ENCODE measurements at places on chromosomes 7 and 10.

GRCh38 chr7:151245360-151246101 lies 3.0 kb downstream of the SMARCD3 start:
- DNase-seq: no peak

DNA sequence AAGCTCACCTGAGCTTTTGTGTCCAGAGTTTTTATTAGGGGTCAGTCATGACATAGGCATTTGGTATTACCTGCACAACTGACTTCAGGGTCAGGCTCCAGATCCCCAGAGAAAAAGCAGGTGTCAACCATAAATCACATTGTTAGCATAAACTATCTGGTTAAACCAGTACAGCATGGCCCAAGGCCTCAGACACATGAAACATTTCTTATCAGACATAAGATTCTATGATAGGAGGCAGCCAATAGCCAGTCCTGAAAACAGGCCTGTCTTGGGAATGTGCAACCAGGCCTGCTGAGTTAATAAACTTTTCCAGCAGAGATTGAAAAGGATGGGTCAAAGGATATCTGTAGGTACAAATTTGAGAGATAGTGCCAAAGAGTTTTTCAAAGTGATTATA lies 116.1 kb downstream of the TPST1 start:
- DNase-seq: no peak

- DNase-seq: no peak
These were observed 40.0 kb upstream of the CTBP2 start for GRCh38 chr10:125200396-125200795.

DNA sequence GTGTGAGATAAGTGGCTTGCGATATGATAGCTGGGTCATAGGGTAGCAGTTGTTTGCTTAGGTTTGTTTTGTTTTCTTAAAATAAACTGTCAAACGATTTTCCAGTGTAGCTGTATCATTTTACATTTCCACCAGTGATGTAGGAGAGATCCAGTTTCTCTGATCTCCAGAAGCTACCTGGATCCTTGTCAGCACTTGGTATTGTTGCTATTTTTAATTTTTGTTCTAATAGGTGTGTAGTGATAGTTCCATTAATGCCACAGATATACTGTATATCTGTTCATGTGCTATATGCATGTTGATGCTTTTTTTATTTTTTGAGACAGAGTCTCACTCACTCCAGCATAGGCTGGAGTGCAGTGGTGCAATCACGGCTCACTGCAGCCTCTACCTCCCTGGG lies 44.4 kb downstream of the GOLGA7B start:
- no peak for DNase-seq

DNA sequence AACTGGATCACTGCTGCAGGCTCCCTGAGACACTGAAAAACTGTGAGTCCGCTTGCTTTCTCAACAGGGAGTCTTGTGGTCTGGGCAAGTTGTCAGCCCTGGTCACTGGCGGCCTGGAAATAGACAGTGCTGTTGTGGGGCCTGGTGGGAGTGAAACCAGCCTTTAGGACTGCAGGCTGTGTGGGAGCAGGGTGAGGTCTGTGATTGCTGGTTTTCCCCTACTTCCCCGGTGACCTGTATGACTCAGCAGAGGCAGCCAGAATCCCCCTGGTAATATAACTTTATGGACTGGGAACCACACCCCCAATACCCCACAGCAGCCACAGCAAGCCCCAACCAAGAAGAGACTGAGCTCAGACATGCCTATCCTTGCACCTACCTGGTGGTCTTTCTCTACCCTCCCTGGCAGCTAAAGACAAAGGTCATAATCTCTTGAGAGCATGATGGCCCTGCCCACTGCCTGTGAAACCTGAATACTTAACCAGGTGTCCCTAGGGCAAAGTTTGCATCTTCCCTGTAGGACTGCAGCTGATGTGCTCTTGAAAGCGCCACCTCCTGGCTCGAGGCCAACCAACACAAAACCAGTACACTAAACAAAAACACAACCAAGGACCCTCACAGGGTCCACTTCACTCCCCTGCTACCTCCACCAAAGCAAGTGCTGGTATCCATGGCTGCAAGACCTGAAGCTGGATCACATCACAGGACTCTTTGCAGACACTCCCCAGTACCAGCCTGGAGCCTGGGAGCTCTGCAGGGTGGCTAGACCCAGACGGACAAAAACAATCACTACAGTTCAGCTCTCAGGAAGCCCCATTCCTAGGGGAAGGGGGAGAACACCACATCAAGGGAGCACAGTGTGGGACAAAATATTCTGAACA lies 7.2 kb upstream of the ADAM22 start:
- no peak for DNase-seq

- no peak for DNase-seq
These were observed 33.8 kb upstream of the ZFAND2A start for GRCh38 chr7:1193593-1194424.

- no peak for DNase-seq
These were observed 279.0 kb downstream of the OTUD1 start for GRCh38 chr10:23717913-23718312.

DNA sequence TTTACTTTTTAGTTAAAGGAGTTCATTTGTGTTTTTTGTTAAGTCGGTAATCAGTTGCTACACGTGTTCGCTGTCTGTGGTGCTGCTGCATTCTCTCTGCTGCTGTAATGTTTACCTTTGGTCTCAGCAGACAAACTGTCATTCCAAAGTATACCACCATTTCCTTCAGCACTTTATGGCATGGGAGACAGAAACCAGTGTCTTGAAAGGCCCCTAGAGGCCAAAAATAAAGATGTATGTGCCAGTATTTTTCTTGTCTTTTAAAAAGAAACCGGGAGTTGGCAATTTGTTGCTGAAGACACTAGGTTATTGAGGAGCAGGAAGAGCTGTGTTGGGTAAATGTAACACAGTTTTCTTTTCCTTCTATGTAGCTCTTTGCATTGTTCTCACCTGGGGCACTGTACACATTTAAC lies 24.1 kb downstream of the ZNF92 start:
- DNase-seq: no peak

- DNase-seq: no peak
These were observed 446.3 kb upstream of the POT1 start for GRCh38 chr7:125375942-125376341.

DNA sequence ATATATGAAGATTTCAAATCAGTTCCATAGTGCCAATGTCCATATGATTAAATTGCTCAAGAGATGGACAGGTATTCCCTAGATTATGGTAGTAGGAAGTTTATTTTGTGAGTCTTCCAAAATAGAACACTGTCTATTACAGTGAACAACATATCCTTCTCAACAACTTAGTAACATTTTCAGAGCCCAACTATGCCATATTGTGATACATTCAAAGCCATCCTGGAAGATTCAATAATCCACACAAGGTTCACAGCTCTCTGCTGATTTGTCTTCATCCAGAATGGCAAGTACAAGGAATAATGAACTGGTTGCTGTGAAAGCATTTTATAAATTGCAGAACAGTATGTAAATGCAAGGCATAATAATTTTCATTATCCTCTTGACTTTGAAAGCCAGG lies 213.9 kb downstream of the CHRM2 start:
- no peak for DNase-seq

GRCh38 chr10:48791267-48791928 lies 106.7 kb downstream of the WDFY4 start:
- DNase-seq: no peak

DNA sequence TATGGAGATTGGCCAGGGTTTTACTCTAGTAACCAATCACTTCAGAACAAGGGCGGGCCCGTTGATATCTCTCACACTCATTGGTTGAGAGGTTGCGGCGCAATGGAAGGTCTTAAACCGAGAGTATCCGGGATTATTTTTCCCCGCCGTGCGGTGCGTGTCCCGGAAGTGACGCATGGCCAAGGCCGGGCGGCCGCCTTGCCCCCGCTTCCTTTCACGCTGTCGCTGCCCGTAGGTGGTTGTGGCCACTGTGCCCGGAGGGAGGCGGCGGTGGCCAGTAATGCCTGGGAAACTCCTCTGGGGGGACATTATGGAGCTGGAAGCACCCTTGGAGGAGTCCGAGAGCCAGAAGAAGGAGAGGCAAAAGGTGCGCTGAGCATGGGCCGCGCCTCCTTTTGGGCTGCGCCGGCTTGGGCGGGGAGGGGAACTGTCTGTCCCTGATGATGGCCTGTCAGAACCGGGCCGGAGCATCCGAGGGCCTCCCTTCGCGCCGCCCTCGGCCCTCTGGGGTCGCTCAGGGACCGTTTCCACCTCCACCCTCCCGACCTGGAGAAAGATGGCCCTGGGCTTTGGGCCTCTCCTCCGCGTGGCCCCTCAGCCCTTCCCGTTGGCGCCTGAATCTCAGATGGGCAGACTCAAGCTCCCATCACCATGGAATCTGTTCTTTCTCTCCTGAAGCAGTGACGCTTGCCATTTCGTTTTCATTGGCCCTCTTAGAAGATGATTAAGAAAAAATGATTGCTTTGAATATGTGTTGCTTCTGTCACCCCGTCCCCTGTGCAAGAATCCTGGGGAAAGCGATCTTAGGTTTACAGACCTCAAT lies at the start of gene DDX50:
Gene DDX50, plus strand, starts transcription at position 211 of the 823 bp plus-strand sequence. Its CDS starts 70 bp downstream, at position 281.
- DNase-seq: peak; percentile 96

- peak; percentile 69 for DNase-seq
These were observed 643 bp upstream of the SLC25A28 start for GRCh38 chr10:99620711-99621453.

- no peak for DNase-seq
These were observed 65.8 kb downstream of the SLC13A1 start for GRCh38 chr7:123133924-123134323.

DNA sequence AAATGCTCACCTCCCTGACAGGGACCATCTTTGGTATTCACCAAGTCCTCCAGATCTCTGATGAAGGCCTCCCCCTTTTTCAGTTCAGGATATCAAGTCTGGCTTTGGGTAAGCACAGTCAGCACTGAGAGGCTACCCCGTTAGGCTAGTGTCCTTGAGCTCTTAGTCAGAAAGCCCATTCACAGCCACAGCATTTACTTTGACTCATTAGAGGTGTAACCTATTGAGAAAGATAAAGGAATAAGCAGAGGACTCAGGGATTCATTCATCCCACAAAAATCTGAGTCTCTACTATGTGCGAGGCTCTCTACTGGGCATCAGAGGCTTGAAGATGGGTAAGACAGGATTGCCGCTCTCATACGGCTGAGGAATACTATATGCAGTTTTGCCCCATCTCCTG lies 14.0 kb upstream of the RAMP3 start:
- DNase-seq: no peak

DNA sequence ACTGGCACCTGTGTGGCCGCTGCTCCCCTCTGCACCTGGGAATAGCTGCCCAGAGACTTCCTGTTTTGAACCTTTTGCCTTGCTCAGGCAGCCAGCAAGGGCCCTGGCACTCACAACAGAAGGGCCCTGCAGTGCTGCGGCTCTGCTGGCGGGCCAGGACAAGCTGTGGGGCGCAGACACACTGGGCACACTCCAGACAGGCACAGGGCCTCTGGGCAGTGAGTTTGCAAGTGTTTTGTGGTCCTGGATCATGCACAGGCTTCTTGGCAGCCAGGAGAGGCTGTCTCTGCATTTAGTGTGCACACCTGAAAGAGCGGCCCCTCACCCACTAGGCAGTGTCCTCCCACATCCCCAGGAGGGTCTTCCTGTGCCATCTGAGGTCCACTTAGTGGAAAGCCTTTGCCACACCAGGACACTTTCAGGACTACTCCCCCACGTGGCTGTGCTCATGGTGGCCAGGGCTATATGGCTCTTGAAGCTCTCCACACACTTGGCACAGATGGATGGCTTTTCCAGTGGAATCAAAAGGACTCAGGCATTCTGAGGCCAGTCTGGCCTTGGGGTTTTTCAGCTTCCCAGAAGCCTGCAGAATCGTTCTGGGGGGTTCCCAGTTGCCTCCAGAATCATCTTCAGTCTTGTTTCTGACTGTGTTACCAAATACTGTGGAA lies 5.0 kb upstream of the ATP6V0E2 start:
- DNase-seq: no peak

GRCh38 chr10:36057180-36057579 lies 415.1 kb upstream of the FZD8 start:
- DNase-seq: no peak

GRCh38 chr10:130885021-130885655 lies 426.4 kb downstream of the TCERG1L start:
- no peak for DNase-seq

DNA sequence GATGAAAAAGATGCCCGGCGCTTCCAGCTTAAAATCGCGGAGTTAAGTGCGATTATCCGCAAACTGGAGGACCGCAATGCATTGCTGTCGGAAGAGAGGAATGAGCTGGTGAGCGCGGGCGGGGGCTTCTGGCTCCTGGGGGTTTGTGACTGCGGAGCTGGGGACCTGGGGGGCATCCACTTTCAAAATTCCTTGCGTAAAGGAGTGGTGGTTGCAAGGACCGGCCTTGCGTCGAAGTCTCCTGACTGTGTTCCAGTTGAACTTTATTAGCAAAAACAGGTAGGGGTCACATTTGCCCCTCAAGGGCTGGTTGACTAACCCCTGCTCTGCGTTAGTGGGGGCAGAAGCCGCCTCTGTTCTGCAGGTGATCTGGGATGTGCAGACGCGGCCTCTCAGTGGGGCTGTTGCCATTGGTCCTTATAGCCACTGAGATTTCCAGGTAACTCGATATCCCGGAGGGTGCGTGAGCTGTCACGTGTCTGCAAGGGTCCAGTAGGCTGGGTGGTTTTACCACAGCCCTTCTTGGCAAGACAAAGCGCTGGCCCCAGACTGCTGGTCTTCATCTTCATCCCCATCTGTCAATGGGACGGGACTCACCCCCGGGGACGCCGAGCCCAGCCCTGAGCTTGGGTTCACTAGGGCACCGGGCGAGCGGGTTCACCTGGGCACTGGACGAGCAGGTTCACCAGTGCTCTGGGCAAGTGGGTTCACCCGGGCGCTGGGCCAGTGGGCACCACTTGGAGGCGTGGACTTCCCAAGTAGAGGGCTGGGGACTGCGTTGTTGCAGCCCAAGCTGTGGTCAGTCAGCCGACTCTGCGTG lies 51.5 kb upstream of the DPYSL4 start:
- DNase-seq: no peak

- DNase-seq: no peak
These were observed 982 bp downstream of the COBL start for GRCh38 chr7:51315393-51316261.

GRCh38 chr10:86254081-86254480 lies 112.5 kb downstream of the GRID1 start:
- no peak for DNase-seq

DNA sequence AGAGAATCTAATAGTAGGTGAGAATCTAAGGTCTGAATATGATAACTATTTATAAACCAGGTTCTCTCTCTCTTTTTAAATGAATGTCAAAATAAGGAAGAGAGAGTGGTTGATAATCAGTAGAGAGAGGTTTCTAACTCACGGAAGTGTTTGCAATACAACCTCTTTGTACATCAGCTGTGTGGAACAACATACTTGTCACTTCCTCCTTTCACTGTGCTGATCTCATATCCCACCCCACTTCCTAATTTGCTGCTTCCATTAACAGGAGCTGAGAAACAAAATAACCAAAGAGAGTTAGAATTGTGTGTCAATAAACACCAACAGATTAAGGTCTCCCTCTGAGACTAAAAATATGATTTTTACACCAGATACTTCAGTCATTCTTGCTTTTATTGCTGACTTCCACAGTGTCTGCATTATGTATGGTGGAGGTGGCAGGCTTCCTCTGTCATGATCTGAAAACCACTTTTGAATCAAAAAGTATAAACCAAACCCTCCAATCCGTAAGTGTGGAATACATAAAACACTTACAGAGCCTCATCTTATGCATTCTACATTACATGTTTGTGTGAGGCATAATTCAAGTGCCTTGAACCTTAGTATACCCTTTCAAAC lies 25.0 kb downstream of the CACUL1 start:
- no peak for DNase-seq

- no peak for DNase-seq
These were observed 23.9 kb downstream of the EBLN1 start for GRCh38 chr10:22193945-22194344.

- DNase-seq: no peak
These were observed 356.2 kb downstream of the RNLS start for GRCh38 chr10:88226891-88227290.
